A673 (cell line): ENCODE measurements at places on chromosomes 4 and X. TPM values are rescaled to one million over a fixed set of nuclear protein-coding genes. Genes with fewer than 3 reads are reported as not detected.
A peak's percentile ranks its signal among the peaks of the same experiment; 100 is the strongest.

- DNase-seq, result no peak
These were observed 426.2 kb downstream of the PCDH7 start for GRCh38 chr4:31146366-31146765.

- DNase-seq, result peak; percentile 1
These were observed 91.7 kb downstream of the SPATA18 start for GRCh38 chr4:52142816-52143215.

The BST1 gene
- 2.1 and 2.4 TPM in 2 replicates for total RNA-seq

DNA sequence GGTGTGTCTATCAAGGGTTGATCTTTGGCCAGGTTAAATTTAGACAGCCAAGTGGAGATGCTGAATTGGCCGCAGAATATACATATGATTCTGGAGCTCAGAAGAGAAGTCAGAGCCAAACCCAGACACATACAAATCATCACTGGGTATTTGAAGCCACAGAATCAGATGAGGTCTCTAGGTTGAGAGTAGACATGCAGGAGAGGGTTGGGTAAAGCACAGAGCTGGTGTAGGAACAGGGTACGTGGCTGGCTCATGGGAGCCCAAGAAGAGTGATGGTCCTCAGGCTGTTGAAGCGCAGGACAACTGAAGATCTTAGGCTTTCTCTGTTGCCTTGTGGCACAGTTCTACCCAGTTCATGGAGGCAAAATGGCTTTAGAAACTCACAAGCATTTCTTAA is 37.7 kb downstream of the ADAMTS3 start:
- no peak for DNase-seq

- DNase-seq, result no peak
These were observed 3.1 kb upstream of the PCDH10 start for GRCh38 chr4:133145758-133146573.

GRCh38 chrX:155215443-155216178 is 649 bp upstream of the VBP1 start:
- peak; percentile 3 for DNase-seq

GRCh38 chr4:185623444-185624258 is 88.3 kb upstream of the PDLIM3 start:
- DNase-seq, result no peak
